ENCODE measurements at places on chromosomes 3 and 15.

DNA sequence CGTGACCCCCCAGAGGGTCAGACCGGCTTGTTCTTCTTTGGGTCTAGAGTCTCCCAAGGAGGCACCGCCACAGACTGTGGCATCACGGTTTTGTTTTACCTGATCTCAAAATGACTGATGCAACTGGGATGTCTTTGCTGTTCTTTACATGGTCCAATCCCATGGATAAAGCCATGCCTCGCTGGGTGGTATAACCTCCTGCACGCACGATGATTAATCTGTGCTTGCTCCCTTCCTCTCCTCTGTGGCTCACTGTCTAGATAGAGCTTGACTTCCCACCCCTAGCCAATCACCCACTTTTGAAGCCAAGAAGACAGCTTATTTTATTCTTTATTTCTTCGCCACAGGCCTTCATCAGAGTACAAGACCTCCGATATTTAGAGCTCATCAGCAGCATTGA lies 36.6 kb upstream of the RHO start:
- no peak for DNase-seq

DNA sequence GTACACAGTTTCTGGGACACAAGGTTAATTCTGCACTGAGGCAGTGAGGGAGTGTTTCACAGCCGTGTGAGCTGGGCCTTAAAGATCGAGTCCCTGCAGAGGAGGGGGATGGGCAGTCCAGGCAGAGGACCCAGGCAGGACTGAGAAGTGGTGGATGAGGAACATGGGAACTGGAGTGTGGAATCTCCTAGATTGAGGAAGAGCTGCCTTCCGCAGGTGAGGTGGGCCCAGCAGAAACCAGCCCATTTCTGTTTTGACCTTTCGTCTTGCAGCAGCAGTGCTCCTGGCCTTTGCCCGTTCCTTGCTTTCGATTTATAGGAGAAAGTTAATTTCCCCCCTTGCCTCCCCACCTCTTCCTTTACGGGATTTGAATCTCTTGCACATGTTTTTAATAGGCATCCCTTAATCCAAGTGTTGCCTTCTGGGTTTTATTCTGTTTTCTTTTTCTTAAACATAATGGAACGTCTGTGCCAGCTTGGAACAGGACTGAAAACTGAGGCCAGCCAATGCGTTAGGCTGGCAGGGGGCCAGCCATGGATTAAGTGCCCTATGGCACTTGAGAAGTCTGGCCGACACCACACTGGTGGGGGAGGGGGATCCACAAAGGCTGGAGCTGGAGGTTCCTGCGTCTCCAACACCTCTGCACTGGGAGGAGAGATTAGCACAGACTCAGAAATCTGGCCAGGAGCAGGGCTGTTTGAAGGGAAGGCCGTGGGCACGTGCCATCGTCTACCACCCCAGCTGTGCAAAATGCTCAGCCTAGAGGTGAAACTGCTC lies 78.1 kb downstream of the AAGAB start:
- DNase-seq: no peak

DNA sequence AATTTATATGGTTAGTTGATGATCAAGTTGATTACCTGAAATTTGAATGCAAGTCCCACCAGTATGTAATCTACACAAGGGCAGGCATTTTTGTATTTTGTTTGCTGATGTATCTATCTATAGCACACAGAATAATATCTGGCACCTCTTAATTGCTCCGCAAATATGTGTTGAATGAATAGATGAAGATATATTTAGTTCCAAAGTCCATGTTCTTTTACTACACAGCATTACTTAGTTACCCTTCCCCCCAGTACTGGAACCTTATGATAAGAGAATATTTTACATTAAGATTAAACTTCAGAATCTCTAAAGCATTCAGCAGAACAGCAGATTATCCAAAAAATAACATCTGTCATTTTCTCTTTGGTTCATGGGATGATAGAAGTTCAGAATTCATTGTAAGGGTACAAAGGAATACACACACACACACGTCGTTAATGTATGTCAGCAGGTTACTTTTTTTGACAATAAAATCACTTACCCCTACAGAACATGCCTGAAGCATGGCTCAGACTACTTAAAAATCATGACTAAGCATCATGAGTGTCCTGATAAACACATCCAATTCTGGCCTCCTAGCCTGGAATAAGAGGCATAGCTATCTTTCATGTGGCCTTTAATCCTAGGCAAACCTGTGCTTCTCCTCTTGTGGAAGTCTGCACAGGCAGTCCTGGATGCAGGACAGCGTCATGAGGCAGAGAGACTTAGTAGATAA lies 148.9 kb upstream of the TBC1D5 start:
- no peak for DNase-seq

DNA sequence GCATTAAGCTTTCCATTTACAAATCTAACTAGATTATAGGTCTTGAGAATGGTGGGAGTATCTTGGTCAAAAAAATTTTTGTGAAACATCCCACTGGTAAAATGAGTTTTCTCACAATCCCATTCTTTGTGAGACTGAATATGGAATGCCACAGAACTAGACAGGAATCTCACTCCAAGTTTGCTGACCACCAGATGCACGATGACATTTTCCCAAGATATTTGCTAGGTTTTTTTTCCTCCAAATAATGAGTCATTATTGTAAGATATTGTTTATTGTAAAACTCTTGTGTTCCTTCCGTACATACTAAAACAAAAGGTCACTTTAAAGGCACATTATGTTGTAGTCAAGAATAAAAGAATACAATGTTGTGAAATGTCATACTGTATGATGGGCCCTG lies 53.9 kb downstream of the COPS2 start:
- no peak for DNase-seq

All from NCI-H1417 treated with DMSO at 0.1 percent for 48 hours (cell line).